ENCODE measurements at places on chromosomes 16 and 17.
A peak's percentile ranks its signal among the peaks of the same experiment; 100 is the strongest.

DNA sequence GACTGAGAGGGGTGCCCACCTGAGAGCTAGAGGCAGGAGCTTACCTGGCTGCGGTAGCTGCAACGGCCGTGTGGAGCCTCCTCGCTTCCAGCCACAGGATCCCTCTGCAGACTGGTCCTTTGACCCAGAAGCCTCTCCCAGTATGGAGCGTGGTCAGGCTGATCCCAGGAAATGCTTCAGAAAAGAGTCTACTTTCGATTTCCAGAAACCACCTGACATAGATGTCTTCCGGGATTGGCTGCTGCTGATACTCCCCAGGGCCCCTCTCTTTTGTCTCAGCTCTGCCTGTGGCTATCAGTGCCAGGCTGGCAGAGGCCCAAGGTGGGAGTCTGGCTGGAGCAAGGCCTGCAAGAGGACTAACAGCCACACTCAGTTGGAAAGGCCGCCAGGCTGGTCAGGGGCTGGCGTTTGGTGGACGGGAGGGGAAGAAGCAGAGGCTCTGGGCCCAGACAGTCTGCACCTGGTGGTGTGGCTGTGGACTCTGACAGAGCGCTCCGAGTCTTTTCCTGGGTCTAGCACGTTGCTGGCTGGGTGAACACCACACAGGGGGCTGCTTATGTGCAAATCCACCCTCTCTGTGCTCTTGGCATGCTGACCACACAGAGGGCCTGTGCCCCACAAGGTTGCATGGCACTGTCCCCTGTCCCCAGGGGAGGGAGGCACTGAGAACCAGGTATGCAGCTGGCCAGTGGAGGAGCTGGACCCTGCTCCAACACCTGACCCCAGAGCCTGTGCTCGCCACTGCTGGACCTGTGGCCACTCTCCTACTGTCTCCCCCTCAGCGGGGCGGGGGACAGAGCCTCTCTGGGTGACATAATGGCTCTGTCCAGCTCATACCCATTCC is at the start of gene LGALS3BP:
TSS of gene LGALS3BP (minus strand) at position 144 of the 844 bp plus-strand sequence. CDS start 2,732 bp downstream, outside the sequence.
- DNase-seq = peak; percentile 86

- DNase-seq = no peak
Observed at GRCh38 chr16:82638095-82638798, 11.5 kb downstream of the CDH13 start.

DNA sequence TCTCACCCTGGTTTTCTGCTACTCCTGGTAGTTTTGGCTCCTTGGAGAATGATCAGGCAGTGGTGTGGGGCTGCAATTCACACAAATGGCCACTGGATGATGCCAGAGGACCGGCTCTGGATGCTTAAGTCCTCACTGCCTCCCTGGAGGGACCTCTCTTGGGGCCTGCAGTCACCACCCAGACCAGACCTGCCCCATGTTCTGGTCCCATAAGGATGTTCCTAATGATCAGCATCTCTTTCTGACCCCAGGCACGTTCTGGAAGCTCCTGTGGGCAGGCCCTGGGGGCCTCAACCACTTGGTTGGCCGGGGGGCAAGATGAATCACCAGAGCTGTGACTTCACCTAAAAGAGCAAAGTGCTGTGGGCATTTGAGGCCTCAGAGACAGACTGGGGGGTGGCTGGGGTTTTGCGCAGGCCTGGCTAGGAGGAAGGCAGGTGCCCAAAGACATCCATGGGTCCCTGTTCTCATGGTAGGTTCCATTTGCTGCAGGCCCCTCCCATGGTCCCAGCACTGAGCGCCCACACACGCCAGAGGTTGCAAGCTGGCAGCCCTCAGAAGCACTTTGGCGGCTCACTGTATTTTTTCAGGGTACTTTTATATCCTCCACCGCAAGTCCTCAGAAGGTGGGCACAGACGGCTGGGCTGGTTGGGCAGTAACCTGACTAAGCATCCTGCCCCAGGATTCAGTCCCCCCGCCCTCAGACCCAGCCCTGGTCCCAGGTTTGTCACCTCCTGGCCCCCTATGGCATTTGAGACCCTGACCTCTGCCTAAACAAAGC is 53.2 kb downstream of the NT5M start:
- DNase-seq = no peak

DNA sequence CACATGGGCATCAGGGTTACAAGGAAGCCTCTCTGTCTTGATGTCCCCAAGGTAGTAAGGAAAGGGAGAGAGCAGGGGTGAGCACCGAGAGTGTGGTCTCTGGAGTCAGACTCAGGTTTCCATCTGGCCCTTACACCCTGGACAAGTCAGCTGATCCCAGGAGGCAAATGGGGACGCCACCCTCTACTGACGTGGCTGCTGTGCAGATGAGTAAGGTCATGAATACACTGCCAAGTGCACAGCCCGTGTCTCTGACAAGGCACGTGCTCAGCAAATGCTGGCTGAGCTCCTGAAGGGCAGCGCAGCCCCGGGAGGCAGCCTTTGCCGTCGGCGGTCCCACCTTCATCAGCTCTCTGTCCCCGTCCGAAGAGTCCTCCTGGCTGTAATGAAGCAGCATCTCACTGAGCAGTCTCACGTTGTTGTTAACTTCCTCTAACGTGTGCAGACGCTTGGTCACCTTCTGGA is 19.4 kb downstream of the GGA3 start:
- DNase-seq = no peak

DNA sequence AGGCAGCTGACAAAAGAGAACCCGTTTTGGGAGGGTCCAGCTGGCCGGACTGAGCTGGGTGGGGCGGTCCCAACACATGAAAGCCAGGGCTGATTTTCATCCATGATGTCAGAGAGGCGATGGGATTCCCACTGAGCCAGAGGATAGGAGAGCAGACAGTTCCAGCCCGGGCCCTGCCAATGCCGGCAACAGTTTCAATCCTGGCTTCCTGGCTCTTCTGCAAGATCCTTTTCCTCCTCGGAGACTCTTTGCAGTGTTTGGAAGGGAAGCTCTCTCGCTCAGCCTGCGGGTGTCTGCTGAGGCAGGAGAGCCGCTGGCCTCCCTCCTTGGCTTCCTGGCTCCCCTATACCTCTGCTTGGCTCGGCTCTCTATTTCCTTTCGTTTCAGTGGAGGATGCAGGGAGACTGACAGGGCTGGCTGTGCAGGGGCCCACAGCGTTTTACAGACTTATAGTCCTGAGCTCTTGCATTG is 145.5 kb upstream of the SOX9 start:
- no peak for DNase-seq

- peak; percentile 58 for DNase-seq
Observed at GRCh38 chr16:1182950-1183907, 30.3 kb downstream of the CACNA1H start.

GRCh38 chr16:72409423-72409822 is 237.5 kb upstream of the PMFBP1 start:
- DNase-seq = no peak

DNA sequence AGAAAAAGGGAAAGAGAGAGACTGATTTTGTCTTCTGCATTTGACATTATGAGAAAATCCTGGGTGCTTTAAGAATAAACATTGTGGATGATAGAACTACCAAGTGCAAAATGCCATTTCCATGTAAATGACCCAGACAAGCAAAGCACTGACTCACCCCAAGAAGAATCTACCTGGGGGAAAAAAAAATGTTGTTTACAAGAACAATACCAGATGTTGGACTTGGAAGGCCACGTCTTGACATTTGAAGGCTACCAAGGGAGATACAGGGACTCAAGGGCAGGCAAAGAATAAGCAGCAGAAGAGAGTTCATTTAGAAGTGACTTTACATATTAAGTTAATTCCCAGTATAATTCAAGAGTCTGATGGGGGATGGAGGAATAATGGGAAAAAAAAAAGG is 125.3 kb downstream of the TMEM114 start:
- no peak for DNase-seq

- DNase-seq = no peak
Observed at GRCh38 chr17:72349491-72349995, 228.7 kb downstream of the SOX9 start.

- no peak for DNase-seq
Observed at GRCh38 chr17:78032166-78032565, 73.7 kb downstream of the TNRC6C start.

DNA sequence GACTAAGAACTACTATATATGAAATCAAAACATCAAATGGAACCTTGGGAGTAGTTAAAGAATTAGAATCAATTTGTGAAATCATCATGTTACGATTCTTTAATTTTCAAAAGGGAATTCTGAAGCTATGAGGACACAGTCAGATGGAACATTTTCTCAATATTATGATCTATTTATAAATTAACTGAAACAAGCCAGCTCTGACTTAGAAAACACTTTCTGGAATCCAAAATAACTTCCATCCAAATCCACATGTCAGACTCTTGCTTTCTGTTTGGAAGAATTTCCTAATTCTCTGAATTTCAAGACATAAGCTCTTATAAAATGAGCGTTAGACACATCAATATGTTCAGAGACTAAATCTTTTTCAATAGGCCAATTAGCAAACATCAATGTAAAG is 737.7 kb upstream of the SOX9 start:
- DNase-seq = no peak

DNA sequence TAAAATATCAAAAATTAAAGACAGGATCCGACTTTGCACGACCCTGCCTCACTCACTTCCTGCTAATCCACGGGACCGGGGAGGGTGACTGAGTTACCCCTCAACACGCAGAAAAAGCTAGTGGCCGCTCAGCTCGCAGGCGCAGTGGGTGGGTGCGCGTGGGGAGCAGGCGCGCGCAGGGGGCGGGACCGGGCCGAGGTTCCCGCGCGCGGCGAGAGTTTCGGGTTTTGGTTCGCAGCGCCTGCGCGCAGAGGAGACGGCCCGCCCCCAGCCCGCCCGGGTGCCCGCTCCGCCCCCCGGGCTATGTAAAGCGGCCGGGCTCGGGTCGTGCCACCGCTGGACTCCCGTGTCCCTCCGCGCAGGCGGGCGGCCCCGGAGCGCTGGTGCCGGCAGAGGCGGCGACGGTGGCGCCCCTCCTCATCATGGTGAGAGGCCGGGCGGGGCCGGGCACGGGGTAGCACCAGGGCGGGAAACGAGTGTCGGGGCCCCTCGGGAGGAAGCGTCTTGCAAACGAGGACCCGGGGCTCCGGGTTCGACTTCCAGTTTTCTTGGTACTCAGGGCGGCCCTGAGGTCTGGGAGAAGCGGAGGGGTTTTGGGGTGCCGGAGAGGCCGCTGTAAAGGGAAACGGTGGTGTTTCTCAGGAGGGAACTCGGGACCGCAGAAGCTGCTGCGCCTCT is at the start of gene CNP:
TSS of gene CNP (plus strand) at position 333 of the 678 bp plus-strand sequence. CDS start at position 423, 90 bp downstream.
- DNase-seq = peak; percentile 24

GRCh38 chr16:9630985-9631384 is 539.5 kb downstream of the HAPSTR1 start:
- DNase-seq = no peak

- DNase-seq = no peak
Observed at GRCh38 chr17:68238871-68239253, 9.0 kb upstream of the AMZ2 start.

GRCh38 chr16:87709677-87710076 is 56.1 kb downstream of the KLHDC4 start:
- DNase-seq = no peak

DNA sequence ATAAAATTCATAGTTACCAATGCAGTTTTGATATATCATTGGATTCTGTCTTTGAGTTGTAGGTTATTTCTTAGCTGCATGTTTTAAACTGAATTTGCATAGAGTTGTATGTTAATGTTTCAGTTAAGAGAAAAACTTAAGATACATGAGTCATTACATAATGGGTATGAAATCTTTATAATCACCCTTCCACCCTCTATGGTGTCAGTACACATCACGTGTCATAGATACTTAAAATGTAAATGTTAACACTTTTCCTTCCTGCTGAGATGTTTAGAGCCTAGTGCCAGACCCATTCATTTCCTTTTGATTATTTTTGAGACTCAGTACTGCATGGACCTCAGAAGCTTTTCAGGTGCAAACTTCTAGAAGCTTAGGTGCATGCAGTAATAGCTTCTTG is 20.5 kb downstream of the ZNF207 start:
- no peak for DNase-seq

- DNase-seq = no peak
Observed at GRCh38 chr16:68722119-68723024, 14.7 kb upstream of the CDH1 start.

DNA sequence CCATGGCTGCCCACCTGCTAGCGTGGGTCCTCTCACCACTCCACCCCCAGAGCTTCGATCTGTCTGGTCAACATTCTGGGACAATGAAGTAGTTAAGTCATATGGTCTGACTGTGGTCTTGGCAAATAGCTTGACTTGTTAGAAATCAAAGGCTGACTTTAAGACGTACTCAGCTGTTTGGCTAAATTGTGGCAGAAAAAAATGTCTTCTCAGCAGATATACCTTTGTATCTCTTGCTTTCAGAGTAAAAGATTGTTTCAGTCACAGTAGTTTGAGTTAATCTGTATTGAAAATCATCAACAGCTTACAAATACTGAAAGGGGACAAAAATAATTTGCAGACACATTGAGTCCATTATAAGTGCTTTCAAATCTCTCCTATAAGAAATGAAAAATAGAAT is 2.1 kb upstream of the ZNF267 start:
- DNase-seq = no peak

DNA sequence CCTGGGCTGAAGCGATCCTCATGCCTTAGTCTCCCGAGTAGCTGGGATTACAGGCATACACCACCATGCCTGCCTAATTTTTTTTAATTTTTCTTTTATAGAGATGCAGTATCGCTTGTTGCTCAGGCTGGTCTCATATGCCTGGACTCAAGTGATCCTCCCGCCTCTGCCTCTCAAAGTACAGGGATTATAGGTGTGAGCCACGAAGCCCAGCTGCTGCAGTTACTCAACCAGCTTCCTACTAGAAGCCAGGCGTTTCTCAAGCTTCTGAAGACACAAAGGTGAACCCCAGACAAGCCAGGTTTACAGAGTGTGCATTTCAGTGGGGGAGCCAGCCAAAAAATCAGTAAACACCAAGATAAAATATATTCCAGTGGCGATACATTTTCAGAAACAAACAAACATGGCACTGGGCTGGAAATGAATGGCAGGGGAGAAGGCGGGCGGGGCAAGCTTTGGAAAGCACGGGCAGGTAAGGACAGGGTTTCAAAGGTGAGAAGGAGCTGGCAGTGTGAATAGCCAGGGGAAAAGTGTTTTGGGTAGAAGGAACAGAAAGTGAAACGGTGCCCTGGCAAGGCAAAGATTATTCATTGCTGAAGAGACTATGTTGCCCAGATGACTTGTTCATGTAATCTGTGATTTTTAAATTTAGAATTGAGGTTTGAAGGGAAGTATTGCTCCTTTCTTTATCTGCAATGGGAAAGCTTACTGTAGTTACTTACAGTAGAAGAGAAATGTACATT is 471.1 kb downstream of the WWOX start:
- DNase-seq = no peak

DNA sequence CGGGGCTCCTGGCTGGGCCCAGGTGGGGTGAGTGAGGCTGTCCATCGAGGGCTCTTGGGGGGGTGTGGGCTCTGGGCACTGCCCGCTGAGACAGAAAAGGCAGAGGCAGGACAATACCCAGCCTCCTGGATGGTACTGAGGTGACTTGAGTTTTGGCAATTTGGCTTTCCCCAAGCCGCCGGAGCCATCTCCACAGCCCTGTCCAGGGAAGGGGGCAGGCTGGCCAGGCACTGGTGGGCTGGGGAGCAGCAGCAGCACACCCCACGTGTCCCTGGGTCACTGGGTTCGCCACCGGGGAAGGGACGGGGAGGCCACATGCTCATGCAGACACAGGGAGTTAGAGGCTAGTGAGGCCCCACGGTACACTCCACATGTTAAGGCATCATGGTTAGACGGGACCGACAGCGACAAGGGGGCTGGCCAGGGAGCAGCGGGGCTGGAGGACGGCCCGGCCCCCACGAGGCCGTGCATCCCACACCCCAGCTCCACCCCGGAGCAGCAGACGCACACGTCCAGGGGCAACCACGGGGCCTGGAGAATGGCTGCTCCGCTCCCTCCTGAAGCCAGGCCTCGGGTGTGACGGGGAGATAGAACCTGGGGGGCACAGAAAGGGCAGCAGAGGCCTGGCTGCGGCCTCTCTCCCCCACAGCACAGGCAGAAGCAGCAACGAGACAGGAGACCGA is 3.0 kb downstream of the ARHGDIA start:
- no peak for DNase-seq

Measured in NCI-H187 treated with DMSO at 0.1 percent for 48 hours (cell line).